HCT116 (cell line): ENCODE measurements at places on chromosomes 6 and 20. TPM values are rescaled to one million over a fixed set of nuclear protein-coding genes. Genes with fewer than 3 reads are reported as not detected.
A peak's percentile ranks its signal among the peaks of the same experiment; 100 is the strongest.

- DNase-seq = peak; percentile 22
Measured at GRCh38 chr6:142071981-142072380, 60.7 kb upstream of the GJE1 start.

- no peak for DNase-seq
Measured at GRCh38 chr6:28900577-28901256, 23.1 kb downstream of the TRIM27 start.

The HLA-DRB5 gene
- not detected for total RNA-seq

GRCh38 chr6:24990236-24990845 lies 54.6 kb upstream of the RIPOR2 start:
- DNase-seq = no peak

The CST2 gene
- not detected for total RNA-seq

- no peak for DNase-seq
Measured at GRCh38 chr6:162829013-162829742, 101.4 kb downstream of the PACRG start.

The DACT2 gene
- not detected for total RNA-seq

The ARFGEF3 gene
- 3.8 TPM for total RNA-seq

The CTNNBL1 gene
- total RNA-seq = 55.4 TPM

DNA sequence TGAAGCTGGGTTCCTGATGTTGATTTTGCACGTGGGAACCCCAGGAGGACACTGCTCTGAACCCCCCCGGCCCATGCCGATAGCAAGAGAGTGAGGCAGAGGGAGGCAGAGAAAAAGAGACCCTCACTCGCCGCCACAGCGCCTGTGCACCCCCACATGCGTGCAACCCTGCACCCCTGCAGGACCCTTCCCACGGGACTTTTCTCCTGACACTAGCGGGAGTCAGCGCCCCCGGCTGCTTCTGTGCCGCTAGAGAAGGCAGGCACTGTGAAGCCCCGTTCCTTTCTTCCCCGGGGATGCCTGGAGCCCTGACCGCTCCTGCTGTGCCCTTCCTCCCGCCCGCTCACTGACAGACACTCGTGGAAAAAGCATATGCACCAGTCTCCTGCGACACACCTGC lies 67.4 kb downstream of the GMPR start:
- DNase-seq = no peak

- DNase-seq = no peak
Measured at GRCh38 chr6:53461696-53462095, 83.2 kb downstream of the GCLC start.

DNA sequence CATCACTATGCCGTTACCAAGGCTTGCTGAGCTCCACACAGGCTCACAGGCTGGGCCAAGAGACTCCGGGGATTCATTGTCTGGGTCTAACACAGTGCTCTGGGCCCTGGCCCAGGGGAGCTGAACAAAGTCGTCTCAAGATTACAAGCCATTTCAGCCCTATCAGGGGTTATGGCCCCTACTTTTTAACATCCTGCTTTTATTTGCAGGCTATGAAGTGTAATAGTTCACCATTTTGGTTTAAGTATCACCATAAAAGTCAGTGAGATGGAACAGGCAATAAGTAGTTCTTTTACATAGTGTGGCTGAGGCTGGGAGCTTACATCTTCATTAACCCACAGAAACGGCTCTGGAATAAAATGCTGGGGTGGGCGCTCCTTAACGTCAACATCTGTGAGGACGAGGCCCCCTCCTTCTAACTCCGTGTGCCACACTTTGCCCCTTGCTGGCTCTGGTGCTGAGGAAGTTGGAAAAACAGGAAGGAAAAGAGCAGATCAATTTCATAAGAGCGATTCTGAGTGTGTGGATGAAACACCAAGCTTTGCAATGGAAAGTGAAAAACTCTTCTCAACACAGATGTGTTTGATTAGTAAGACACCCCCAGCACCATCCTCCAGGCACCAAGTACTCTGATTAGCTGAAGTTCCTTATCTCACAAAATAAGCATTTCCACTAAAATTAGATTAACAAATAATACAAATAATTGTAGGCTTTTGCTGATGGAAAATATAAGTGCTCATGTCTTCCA lies 447.3 kb downstream of the MAFB start:
- no peak for DNase-seq

DNA sequence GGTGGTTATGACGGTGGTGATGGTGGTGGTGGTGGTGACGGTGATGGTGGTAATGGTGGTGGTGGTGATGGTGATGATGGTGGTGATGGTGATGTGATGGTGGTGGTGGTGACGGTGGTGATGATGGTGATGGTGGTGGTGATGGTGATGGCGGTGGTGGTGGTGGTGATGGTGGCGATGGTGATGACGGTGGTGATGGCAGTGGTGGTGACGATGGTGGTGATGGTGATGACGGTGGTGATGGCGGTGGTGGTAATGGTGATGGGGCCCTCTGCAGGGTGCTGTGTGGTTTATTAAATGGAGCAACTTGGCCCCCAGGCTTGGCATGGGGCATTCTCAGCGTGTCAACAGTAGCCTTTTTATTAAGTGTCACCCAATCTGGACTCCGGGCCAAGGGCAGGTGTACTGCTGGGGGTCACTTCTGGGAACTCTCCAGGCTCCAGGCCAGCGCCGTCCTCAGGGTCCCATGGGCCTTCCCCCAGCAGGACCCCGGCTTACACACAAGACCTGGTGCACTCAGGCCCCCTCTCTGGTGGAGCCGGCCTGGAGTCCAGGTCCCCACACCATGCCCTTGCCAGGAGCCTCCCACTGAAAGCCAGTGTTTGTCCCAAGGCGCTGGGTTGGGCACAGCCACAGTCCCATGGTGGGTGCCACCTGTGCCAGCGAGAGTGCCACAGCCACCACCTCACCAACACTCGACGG lies 8.8 kb downstream of the CABLES2 start:
- no peak for DNase-seq

The SEL1L2 gene
- total RNA-seq = not detected

The WFDC2 gene
- total RNA-seq = 1.1 TPM

GRCh38 chr6:51199105-51199552 lies 380.5 kb downstream of the TFAP2B start:
- no peak for DNase-seq

The HSPA1L gene
- total RNA-seq = 0.12 TPM

DNA sequence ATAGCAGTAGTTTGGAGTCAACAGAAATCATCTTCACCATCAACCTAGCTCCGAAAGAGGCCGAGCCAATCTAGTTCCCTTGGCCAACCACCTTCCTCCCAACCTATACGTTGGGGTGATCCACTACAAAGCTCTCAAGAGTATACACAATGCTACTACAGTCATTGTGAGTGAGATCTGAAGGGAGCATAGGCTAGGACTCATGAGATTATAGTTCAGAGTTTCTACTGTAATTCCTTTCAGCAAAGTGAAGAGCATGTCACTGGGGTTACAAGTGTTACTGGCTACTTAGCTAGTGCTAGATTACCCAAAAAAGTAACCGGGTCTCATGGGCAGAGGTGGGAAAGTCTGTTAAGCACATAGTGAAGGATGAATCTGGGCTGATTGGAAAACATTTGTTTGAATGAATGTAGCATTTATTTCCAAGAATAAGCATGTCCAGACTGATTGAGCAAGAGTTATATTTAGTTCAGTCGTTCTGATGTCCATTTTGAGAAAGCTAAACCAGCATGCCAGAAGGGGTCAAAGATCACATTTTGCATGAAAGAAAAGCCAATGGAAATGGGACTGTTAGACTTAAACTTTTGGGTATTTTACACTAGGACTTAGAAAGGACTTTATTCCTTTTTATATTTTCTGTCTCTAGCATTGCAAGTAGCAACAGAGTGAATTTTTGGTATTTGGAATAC lies 10.5 kb upstream of the ESR1 start:
- DNase-seq = no peak

DNA sequence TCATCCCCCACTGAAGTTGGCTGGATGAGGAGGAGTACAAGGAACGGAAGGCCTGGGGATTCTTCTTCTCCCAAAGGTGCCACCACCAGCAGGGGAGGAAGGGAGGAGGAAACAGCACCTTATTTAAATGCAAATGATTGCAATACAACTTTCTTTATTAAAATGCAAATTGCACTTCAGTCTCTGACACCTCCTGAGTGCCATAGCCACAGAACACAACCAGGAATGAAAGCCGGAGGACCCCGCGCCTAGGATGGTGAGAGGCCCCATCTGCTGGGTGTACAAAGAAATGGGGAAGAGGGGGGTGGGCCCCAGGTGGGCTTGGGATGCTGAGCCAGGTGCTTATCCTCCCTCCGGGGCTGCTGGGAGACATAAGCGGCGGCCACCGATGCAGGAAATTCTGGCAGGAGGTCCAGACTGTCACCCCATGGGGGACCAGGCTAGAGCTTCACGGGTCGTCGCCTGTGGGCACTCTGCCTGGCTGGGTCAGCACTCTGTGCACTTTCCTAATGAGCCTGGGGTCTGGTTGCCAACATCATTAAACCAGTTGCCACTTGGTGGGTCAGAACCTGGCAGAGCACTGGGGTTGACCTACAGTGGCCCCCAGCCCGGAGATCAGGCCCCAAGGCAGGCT lies 154.2 kb upstream of the MLN start:
- no peak for DNase-seq

The KLC4 gene
- total RNA-seq = 16.2 TPM

- DNase-seq = no peak
Measured at GRCh38 chr6:141443668-141444289, 688.9 kb upstream of the GJE1 start.

The SLC17A2 gene
- total RNA-seq = not detected

DNA sequence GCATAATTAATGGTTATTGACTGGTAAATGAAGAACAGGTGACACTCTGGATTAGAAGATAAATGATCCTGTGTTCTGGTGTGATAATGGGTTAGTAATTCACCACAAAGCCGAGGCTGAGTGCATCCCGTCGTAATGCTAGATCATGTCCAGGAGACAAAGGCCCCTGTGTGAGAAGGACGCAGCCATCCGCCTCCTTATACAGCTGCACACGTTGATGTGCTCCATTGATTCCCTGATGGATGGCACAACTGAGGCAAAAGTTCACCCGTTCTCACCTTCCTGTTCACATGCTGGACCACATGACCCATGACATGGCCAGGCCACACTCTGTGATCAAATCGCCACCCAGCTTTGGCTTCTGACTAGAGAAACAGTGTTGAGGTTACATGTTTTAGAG lies 136.1 kb downstream of the FOXC1 start:
- DNase-seq = no peak

The HMGN3 gene
- 60.5 TPM for total RNA-seq

DNA sequence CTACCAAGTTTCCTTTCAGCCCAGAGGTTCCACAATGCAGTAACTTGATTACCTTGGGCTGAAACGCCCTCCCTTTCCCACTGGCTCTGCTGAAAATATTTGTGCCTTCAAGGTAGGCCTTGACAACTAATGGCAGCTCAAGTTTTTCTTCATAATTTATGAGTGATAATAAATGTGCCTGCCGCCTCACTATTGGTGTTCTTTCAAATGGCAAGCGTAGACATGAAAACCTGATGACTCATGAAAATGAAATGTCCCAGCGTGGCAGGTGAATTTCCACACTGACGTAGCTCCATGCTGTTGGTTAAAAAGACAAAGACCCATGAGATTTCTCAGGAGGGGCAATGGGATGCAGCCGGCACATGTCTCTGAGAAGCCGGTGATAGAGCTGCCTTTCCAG lies 107.2 kb upstream of the GGTLC1 start:
- no peak for DNase-seq

DNA sequence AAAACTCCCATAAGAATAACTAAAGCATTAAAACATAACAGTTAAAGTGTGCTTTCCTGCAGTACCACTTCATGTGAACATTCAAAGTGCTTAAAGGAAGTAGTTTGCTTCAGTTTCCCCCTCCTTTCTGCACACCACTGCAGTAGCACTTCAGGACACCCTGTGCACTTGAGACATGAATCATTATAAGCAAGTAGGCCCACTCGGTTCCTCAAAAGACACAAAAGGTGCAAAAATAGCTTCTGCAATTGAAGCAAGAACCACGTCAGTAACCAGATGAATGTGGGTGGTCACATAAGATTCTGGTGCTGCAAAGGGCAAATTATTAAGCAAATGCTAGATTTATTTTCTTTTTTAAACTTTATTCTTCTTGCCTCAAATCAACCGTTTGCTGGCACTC lies 160.6 kb downstream of the HIVEP2 start:
- no peak for DNase-seq

The BPIFB1 gene
- total RNA-seq = 0.17 TPM

The GATA5 gene
- total RNA-seq = not detected

GRCh38 chr6:154460306-154461071 lies 50.0 kb downstream of the CNKSR3 start:
- DNase-seq = no peak

DNA sequence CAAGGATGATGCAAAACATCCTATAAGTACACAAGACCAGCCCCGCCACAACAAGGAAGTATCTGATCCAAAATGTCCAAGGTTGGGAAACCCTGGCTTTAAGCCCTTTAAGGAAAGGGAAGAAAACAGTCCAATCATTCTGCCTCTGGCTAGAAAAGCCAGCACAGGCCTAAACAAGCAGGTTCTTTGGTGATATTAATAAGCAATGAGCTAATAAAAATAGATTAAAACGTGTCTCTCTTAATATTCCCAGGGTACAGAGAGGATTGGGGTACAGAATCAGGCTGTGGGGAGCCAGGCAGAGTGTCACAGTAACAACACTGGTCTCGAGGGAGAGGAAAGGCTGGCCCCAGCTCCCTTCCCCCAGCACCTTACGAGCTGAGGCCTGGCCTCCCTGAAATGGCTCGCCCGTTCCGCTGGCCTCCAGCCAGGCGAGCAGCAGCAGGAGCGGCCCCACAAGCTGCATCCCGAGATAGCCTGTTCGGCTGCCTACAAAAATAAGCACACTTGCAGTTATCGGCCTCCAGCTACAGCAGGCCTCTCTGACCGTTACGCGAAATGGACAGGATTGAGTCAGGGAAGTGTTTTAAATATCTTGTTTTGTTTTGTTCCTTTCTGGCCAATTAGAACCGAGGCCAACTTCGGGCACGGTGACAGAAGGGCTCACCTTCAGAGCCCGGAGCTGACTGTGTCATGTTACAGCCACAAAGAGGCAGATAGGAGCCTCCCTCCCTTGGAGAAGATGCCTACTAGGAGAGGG lies 4.0 kb upstream of the ZMYND8 start:
- DNase-seq = peak; percentile 60

- no peak for DNase-seq
Measured at GRCh38 chr20:53574819-53575218, 18.8 kb downstream of the ZNF217 start.

- no peak for DNase-seq
Measured at GRCh38 chr6:159529934-159530333, 163.1 kb downstream of the SOD2 start.

GRCh38 chr6:116761779-116762178 lies 3.7 kb downstream of the FAM162B start:
- DNase-seq = no peak

- DNase-seq = no peak
Measured at GRCh38 chr20:18138639-18139583, 1.2 kb downstream of the KAT14 start.

- no peak for DNase-seq
Measured at GRCh38 chr6:114650891-114651290, 308.1 kb upstream of the HS3ST5 start.

The DNAH8 gene
- not detected for total RNA-seq

The RBPJL gene
- not detected for total RNA-seq
